Activated naive CD8-positive, alpha-beta T cell treated with anti-CD3 and anti-CD28 coated beads, Interleukin-2, amount 50 U/mL, for 16 hours (primary cell): ENCODE measurements at places on chromosomes 2 and 18.

DNA sequence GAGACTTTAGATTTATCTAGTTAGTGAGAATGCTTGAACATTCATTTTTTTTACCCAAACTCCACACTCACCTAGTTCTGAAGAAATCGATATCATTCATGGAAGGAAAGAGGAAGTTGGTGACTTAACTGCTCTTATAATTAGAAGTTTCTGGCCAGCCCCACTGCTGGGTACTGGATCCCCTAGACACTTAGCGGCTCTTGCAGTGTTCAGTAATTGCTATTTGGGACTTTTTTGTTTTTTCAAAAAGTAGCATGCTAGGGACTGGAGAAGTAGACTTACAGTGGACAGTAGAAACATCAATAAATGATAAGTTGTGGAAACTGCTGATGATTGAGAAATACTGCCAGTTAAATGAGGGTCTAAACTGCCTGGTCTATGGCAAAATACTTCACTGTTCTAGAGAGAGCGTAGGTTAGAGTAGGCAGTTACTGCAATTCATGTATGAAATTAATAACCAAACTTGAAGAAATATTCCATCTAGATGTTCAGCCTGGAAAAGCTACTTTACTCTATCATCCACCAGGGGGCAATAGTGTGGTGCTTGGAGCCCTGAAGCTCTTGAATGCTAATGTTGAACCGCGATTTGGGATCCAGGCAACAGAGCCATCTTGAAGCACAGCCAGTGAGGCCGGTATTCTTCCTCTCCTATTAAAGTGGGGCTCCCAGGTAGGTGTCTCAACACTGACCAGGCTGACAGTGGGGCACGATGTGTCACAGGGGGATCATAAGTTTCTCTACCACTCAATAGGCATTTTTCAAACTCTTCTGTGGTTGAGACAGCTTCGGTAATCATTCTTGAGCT lies 146.1 kb upstream of the SESTD1 start:
- DNase-seq: no peak

GRCh38 chr2:10444463-10444862 lies 3.7 kb downstream of the ODC1 start:
- no peak for DNase-seq

- DNase-seq: no peak
Observed at GRCh38 chr18:78303519-78304191, 676.0 kb upstream of the SALL3 start.

DNA sequence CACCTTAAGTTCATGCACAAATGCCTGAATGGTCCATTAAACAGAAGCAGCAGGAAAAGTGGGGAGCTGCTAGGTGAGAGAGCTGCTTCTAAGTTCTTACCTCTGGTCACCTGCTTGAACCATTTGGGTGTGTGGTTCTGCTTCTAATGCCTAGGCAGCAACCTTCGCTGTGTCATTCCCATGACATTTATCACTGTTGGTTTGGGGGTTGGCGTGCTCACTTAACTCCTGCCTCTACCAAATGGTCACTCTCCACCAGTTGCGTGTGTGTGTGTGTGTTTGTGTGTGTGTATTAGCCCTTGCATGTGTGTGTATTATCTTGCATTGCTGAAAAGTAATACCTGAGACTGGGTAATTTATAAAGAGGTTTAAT lies 56.2 kb downstream of the NCAPH start:
- DNase-seq: no peak

DNA sequence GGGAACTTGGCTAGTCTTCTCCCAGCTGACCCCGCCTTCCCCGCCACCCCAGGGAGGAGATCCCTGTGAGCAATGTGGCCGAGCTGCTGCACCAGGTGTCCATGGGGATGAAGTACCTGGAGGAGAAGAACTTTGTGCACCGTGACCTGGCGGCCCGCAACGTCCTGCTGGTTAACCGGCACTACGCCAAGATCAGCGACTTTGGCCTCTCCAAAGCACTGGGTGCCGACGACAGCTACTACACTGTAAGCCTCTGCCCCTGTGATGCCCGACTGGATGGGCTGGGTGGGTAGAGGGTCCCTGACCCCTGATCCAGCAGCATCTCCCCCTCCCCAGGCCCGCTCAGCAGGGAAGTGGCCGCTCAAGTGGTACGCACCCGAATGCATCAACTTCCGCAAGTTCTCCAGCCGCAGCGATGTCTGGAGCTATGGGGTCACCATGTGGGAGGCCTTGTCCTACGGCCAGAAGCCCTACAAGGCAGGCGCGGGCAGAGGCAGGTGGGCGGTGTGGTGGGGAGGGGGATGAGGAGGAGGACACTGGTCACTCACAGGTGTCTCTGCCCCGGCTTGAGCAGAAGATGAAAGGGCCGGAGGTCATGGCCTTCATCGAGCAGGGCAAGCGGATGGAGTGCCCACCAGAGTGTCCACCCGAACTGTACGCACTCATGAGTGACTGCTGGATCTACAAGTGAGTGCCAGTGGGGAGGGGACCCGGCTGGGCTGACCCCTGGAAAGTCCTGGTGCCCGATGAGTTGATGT lies 24.2 kb downstream of the ZAP70 start:
- no peak for DNase-seq

- DNase-seq: no peak
Observed at GRCh38 chr18:26568513-26568912, 20.2 kb upstream of the KCTD1 start.

- no peak for DNase-seq
Observed at GRCh38 chr18:76335859-76336640, 159.0 kb downstream of the ZNF516 start.

GRCh38 chr2:177568390-177568789 lies 175.8 kb downstream of the AGPS start:
- DNase-seq: no peak

- no peak for DNase-seq
Observed at GRCh38 chr18:45112682-45113081, 432.0 kb downstream of the SETBP1 start.

GRCh38 chr2:130390460-130391057 lies 34.7 kb downstream of the PTPN18 start:
- DNase-seq: no peak

DNA sequence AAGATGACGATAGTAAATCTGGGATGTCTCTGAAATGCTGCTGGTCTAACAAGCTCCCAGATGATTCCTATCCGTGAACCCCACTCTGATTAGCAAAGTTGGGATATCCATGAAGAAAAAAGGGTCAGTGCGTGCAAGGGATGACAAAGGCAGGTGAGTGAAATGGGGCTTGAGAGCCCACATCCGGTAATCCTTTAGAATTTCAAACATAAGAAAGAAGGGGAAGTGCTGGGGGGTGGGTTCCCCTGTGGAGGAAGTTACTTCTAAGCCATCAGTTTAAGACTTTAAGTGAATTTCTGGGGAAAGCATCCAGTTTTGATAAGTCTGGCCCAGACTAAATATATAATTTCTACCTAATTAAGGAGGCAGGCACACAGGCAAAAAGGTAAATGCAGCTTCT lies 209.5 kb downstream of the DPP10 start:
- DNase-seq: no peak

GRCh38 chr2:98881153-98881650 lies 54.8 kb downstream of the CRACDL start:
- no peak for DNase-seq

DNA sequence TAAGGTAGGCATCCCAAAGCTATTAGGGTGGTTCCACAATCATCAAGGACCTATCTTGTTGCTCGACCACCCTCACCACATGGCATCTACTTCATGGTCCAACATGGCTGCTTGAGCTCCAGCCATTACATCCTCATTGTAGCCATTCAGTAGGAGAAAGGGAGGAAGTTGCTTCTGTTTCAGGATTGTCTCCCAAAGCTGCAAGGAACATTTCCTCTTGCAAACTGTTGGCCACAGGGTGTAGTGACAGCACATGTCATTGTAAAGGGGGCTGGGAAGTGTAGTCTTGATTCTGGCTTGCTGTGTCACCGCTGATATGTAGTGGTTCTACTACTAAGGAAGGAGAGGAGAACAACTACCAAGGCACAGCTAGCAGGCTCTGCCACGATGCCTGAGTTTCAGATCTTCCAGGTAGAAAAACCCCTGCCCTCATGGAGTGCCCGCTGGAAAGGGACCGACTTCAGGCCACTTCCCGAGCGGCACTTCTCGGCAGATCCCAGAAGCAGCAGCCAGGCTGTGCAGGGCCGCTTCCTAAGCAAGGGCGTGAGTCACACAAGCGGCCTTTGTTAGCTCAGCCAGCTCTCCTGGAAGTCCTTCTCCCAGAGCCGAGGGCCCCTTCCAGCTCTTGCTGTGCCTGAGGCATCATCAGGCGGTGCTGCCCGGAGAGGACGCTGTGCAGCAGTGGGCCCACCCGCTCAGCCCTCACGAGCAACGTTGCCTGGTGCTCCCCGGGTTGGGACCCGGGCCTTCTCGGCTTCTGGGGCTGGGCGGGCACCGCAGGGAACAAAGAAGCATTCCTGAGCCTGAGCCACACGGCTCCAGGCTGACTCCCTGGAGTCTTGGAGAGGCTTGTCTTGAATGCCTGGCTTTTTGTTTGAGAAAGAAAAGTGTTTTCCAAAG lies 58.2 kb downstream of the HS6ST1 start:
- DNase-seq: no peak
